ENCODE measurements at places on chromosomes 1 and 21.

DNA sequence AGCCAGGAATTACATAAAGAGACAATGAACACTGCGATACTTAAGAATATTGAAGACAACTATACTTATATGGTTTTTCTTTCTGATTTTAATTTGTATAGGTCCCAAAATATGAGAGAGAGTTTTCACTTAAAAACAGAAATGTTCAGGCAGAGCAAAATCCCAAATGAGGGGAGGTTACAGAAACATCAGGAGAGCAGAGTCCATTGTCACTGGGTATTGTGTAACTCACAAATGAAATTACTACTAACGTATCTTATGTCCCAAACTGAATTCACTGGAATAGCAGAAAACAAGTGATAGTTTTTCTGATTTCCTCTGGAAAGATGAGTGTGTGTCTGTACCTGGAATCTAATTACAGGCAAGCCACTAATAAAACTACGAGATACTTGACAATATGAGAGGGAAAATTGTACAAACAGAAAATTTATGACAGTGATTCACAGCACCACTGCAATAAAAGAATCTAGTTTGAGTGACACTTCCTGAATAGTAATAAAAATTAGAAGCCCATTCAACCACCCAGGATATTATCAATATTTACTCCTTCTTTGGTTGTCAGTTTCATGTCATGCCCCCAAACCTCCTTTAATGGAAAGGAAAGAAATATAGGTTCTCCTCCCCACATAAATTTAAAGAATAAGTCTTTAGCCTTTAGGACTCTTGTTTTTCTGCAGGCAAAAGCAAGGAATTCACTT lies 522.6 kb downstream of the ADGRL2 start:
- no peak for DNase-seq

GRCh38 chr1:14924455-14925331 lies 228.9 kb upstream of the TMEM51 start:
- peak; percentile 49 for DNase-seq

GRCh38 chr1:116001739-116002487 lies 25.6 kb downstream of the SLC22A15 start:
- peak; percentile 3 for DNase-seq

DNA sequence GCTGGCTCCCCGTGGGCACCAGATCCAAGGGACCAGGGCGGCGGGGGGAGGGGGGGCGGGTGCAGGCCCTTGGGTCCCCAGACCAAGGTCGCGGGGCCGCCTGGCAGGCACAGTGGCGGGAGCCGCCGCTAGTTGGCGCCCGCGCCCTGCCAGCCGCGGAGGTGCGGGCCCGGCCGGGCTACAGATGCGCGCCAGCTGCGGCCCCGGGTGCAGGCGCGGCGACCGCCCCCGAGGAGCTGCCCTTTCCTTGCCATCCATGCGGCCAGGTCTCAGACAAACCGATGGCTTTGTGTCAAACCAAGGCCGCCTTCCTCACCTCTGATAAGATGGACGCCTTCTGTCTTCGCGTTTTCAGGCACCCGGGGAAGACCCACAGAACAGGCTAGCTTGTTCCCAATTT lies 2.2 kb upstream of the RUNX3 start:
- peak; percentile 13 for DNase-seq

- DNase-seq = no peak
Measured at GRCh38 chr1:117613969-117614729, 8.3 kb downstream of the TENT5C start.

- no peak for DNase-seq
Measured at GRCh38 chr1:18018366-18018765, 89.2 kb upstream of the IGSF21 start.

GRCh38 chr1:243421784-243422183 lies 165.9 kb downstream of the SDCCAG8 start:
- DNase-seq = peak; percentile 71

DNA sequence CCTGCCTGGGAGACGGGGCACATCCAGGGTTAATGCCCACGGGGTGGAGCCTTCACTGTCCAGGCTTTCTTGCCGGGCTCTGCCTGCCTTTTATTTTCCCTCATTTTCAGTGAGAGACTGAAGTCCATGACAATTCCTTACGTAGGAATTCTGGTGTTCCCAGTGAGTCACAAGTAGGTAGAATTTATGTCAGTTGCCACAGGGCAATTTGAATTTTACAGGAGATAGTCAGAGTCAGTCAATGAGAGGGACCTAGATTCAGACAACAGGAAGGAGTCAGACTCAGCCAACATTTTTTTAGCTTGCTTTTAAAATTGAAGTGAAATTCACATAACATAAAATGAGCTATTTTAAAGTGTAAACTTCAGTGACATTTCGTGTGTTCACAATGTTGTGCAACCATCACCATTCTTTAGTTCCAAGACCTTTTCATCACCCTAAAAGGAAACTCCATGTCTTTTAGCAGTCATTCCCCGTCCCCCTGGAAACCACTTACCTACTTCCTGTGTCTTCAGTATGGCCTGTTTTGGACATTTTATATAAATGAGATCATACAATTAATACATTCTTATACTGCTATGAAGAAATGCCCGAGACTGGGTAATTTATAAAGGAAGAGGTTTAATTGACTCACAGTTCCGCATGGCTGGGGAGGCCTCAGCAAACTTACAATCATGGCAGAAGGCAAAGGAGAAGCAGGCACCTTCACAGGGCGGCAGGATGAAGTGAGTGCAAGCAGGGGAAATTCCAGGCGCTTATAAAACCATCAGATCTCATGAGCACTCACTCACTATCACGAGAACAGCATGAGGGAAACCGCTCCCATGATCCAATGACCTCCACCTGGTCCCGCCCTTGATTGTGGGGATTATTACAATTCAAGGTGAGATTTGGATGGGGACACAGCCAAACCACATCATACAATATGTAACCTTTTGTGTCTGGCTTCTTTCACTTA lies 14.6 kb downstream of the AJAP1 start:
- DNase-seq = peak; percentile 56

DNA sequence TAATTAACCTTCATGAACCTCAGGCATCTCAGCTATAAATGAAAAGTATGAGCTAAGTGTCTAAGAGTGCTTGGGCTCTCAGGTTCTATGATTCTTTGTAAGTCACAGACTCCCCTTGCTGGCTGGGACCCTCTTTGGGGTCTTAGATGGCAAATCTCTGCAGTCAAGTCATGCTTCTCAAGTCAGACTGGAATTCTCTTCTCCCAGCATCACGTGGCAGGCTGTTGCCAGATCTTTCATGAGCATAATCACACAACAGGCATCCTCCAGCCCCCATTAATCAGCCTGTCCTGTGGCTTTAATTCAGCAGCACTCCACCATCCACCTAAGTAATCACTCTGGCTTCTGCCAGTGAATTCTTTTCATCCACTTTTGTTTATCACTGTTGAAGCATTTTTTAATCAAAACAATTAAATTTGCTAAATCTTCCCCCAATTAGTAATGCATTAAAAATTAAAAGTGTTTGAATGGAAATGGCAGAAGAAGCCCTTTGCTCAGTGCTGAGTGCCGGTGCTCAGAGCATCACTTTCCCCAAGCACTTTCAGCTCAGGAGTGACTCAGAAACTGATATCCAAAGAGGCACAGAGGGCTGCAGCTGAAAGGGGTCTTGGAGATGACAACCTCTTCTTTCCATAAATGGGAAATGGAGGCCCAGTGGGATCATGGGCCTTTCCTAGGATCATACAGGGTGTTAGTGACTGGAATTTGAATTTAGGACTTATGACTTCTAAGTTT lies 50.2 kb downstream of the C8A start:
- peak; percentile 18 for DNase-seq

- DNase-seq = peak; percentile 99
Measured at GRCh38 chr1:59375321-59376220, 78.7 kb downstream of the FGGY start.

DNA sequence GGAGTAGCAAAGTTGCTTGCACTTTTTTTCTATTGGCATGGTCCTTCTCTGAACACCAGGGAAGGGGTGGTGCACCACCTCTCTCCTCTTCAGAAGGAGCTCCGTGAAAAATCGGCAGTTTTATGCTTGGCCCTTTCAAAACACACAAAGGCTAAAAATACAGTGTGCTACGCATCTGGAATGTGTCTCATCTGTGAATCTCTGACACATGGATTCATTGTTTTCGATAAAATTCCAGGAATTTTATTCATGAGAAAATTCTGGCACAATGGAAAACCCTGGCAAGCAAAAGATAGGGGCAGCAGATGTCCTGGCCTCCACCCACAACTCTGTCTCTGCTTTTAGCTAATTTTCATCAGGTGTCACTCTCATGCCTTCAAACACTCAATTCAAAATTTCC lies 42.9 kb downstream of the ERG start:
- DNase-seq = no peak

GRCh38 chr1:221734187-221734586 lies 7.7 kb downstream of the DUSP10 start:
- no peak for DNase-seq

DNA sequence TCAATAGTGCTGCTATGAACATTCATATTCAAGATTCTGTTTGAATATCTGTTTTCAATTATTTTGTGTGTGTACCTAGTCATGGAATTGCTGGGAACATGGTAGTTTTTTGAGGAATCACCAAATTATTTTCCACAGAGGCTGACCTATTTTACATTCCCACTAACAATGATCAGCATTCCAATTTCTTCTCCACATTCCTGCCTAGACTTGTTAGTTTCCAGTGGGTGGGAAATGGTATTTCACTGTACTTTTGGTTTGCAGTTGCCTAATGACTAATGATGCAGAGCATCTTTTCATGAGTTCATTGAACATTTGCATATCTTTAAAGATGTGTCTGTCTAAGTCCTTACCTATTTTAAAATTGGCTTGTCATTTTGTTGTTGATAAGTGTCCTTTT lies 1182.6 kb upstream of the B3GALT2 start:
- DNase-seq = no peak

GRCh38 chr1:83006271-83006670 lies 992.7 kb downstream of the TTLL7 start:
- no peak for DNase-seq

DNA sequence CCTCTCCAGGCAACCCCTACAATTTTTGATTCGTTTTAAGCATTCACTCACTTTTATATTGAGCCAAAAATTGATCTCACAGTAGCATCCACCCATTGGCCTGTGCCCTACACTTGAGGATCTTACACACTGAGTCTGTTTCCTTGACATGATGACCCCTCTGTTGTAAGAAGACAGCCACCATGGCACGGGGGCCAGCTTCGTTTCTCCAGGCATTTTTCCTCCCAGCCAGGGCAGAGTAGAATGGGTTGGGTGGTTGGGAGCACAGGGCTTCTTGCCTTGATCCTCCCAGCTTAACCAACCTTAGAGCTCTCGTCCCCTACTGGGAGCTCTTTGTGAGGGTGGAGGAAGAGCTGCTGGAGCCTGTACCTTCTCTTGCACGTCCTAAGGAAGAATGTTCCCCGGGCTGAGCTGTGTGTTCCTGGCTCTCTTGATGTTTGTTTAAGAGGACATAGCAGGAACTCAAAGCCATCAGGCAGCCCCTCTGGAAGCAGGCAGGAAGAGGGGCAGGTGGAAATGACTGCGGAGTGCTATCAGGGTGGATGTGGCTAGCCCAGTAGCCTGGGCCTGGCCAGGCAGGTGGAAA lies 213.2 kb upstream of the TMEM51 start:
- no peak for DNase-seq

GRCh38 chr1:103333141-103333540 lies 192.4 kb upstream of the RNPC3 start:
- no peak for DNase-seq

GRCh38 chr21:29025328-29025713 lies 853 bp downstream of the USP16 start:
- DNase-seq = peak; percentile 55

GRCh38 chr21:16124378-16125138 lies 394.8 kb downstream of the USP25 start:
- peak; percentile 95 for DNase-seq

DNA sequence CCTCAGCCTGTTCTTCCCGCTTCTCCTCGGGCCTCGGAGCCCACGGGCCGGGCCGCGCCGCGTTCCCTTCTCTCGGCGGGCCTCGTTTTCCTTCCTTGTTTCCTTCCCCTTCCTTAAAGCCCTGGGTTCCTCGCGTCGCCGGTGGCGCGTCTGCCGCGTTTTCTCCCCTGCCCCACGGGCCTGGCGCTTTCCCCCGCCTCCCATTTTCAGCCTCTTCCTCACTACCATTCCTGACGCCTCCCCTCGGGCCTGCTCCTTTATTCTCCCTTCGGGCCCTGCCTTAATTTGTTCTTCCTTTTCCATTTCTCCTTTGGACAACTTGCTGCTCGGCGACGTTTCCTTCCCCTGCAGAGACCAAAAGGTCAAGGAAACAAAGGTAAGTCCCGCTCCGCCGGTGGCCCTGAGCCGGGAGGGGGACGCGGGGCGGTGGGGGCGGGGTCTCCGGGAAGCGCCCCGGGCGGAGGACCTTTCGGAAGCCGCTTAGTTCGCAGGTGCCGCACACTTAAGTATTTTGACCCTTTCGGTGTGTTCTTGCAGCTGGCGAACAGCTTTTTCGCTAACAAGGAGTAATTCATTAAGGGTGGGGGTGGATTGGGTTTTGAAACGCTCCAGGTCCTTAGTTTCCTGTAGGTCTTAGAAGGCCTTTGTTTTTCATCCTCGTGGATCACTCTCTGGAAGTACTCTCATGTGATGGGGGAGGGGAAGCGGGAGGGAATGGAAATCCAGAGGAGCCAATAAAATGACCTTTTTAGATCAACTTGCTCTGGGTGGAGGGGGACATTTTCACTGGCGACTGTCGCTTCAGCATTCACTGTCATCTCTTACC lies 780 bp downstream of the YTHDF2 start:
- DNase-seq = peak; percentile 47

DNA sequence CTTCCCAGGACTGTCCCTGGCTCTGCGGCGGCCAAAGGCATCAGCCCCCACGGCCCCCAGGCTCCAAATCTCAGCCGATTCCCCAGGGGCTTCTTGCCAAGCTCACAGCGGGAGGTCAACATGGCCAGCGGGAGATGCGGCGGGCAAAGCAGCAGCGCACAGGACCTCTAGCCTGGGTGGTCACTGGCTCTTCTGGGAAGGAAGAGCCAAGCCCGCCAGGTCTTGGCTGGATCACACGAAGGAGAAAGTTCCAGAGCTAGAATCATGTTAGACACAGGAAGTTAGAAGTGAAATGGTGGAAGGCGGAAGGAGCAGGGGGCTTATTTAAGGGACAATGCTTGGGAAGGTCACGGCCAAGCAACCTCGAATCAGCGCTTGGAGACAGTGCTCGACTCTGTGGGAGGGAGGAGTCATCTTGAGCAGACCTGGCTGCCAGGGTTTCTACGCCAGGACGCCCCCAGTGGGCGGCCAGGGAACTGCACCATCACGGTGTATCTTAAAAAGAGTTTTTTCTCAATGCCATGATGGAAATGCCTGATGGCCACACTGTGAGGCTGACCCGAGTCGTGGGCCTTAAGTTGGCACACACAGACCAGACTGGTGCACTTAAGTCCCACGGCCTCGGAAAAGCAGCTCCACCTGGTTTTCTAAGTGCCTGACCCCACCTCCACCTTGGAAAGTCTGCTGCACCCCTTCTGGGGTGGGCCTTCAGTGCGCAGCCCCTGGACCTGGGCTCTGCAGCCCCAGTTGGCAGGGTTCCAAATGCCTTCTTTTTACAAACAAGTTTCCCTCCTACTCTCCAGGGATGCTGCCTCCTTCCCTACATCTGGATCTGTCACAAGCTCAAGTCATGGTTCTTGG lies 29.3 kb downstream of the SLC66A1 start:
- DNase-seq = peak; percentile 80

DNA sequence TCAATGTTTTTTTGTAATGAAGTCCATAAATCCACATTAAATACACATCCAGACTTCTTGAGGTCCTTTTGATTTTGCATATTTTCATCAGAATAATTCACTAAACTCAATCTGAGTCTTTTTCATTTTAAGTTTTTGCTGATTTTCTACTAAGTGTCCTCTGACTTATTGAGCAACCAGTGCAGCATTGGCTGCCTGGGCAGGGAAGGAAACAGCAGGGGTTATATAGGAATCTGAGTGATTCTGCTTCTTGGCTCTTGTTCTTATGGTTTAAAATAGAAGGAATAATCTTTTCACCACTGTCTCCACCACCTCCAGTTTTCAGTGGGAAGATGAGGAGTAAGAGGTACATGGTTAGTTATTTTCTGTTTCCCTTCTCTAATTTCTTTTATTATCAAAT lies 88.4 kb downstream of the ST6GALNAC5 start:
- DNase-seq = peak; percentile 35
